ENCODE measurements at places on chromosomes 1 and 21.

GRCh38 chr1:149883598-149884247 lies 15.6 kb upstream of the BOLA1 start:
- no peak for DNase-seq

- peak; percentile 51 for DNase-seq
Measured at GRCh38 chr1:8540971-8541370, 223.1 kb downstream of the SLC45A1 start.

GRCh38 chr1:184287001-184287400 lies 99.8 kb upstream of the C1orf21 start:
- DNase-seq, result no peak

DNA sequence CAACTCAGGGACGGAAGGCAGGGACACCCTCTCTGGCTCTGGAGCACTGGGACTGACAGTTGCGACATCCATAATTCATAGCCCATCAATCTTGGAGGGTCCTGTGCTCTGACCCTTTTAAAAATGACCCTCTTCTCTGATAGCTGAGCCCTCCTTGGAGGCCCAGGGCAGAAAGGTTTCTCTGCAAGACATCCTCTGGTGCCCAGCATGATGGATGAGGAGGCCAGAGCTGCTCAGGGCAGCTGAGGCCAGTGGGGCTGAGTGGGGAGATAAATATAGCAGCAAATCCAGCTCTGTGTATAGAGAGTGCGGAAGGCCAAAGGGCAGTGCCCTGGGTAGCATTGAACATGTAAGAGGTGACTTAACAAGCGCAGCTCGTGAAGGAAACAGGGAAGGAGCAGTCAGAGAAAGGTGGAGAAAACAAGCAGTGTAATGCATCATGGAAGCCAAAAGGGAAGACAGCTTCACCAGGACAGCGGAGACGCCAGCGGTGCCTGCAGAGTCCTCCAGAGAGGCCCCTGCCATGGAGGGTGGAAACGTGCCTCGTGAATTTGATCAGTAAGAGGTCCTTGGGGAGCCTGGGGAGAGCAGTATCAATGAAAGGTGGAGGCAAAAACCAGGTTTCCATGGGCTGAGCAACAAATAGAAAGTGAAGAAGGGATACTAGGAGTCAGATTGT lies 50.4 kb upstream of the FMOD start:
- DNase-seq, result no peak

DNA sequence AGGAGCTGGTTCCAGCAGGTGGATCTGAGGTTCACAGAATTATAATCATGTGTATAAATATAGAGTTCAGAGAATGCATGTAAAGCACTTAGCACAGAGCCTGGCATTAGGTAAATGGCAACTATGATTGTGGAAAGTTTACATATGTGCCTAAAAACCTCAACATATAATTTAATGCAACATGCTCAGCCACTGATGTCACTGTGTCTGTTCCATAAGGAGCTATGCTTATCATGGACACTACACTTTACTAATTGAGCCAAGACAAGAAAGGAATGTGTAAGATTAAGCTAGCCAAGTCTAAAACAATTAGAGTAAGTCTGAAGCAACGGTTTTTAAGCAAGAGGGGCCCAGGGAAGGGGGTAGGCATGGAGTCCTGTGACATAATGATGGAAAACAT lies 61.5 kb downstream of the GNG12 start:
- DNase-seq, result no peak

DNA sequence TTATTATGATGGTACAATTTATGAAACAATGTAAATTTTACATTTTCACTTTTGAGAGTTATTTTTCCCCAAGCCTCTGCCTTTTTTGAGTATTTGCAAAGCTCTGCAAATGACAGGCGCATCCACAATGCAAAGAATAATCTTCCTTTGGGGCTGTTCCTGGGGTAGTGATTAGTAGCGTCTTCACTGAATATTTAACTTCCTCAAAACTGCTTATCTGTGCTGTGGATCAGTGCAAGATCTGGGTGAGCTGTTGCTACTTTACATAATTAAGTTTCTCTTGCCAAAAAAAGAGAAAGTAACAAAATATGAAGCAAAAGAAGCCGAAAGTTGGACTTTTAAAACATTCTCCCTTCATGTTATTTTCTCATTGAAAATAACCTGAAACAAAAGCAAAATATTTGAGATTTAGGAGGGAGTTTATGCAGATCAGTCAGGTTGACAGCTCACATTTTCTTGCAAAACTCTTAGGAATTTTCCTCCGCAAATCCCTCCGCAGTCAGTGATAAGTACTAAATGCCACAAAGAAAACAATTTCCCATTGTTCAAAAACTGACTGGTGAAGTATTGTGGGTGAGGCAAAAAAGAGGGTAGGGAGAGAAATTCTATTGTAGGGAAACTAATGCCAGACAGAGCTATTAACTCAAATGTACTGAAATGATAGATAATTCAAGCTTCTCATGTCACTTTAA lies 276.4 kb upstream of the B3GALT2 start:
- DNase-seq, result no peak

DNA sequence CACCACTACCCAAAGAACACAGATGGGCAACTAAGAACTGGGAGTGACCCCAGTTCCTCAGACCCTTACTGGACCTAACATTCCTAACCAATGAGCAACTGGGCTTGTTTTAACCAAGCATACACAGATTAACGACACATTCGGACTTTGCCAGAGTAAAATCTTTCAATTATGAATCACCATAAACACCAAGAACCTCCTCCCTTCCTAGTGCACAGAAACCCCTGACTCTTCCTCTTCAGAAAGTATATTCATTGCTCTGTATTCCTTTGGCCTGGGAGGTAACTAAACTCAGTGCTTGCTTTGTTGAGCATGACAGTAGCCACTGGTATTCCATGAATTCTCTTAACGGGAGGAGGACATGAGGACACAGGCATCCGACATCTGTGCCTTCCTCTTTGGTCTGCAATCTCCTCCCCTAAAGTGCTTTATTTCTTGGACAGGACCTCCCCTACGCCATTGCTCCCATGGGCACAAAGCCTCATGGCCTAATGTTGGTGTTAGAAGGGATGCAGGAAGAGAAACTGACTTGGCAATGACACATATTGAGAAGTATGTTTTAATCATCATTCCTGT lies 42.7 kb downstream of the SEC16B start:
- DNase-seq, result peak; percentile 96

DNA sequence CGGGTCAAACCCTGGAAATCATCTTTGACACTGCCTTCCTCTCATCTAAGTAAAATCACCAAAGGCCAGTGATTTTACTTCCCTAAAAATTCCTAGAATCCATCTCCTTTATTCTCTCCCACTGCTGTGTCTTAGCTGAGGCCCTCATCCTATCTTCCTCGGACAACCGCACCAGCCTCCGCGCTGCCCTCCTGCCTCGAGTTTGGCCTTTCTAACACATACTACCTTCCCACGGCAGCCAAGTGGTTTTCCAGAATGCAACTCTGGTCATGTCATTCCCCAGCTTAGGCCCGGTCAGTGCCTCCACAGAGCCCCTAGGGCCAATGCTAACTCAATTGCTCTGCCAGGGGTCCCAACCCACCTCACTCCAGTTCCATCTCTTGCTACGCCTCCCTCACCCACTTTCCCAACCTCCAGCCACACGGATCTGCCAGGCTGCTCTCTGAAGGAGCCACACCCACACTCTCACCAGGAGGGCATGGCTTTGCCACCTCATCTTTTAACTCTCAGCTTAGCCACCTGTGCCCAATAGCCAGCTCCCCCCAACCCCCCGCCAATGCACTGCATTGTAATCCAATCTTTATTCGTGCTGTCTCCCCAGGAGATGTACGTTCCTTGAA lies 6.8 kb downstream of the TMEM9 start:
- DNase-seq, result no peak

DNA sequence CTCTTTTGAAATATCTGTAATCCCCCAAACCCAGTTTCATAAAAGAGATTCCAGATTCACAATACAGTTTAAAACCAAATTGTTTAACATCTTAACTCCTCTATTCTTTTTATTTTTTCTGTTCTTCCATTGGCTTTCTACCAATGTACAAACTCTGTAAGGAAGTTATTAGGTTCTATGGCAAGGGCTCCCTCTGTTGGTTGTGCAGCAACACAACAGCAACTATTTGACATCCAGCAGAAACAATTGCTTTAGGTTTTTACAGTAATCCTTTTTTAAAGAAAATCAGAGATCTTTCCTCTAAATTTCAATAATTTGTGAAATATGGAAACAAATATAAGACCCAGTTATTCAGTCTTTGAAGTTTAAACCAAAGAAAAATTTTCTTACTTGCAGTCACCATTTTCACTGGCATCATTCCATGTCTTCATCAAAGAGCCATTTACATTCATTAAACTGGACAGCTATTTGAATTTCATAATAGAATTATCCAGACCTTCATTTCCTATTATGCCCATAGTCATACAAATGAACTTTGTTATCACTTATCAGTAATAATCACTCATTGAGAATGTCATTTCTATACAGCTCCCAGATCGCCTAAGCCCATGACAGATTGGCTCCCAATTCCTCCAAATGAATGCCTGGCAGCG lies 46.5 kb upstream of the RNF11 start:
- DNase-seq, result peak; percentile 68

DNA sequence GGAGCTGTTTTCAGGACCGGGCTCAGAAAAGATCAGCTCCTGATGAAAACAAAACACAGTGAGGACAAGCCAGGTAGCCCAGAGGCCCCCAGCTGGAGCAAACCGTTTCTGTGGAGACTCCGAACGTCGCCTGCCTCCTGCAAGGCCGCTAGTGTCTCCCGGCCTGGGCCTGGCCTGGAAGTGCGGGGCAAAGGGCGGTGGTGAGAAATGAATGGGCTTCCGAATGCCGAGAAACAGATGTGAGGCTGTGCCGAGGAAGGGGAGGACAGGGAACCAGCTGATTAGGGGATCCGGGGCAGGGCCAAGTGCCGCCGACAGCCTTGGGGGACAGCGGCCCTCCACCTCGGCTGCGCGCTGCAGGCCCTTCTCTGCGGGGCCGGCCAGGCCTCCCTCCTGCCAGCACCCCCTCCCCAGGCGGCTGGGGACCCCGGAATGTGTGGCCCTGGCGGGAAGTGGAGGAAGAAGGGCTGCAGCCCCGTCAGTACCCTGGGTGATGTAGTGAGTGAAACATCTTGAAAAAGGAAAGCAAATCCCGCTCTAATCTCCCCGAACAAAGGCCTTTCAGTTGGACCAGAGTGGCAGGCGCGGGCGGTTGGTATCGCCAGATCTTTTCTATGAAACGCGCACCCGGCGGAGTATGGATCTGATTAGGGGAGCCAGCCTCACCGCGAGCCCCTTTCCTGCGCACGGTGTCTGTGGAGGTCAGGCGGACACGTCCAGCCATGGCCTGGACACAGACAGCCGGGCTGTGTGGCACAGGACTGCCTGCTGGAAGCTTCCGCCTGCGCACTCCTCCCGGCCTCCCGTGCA lies 52.6 kb downstream of the PRDM16 start:
- DNase-seq, result no peak

GRCh38 chr1:10920063-10920626 lies 92.3 kb upstream of the TARDBP start:
- DNase-seq, result no peak

DNA sequence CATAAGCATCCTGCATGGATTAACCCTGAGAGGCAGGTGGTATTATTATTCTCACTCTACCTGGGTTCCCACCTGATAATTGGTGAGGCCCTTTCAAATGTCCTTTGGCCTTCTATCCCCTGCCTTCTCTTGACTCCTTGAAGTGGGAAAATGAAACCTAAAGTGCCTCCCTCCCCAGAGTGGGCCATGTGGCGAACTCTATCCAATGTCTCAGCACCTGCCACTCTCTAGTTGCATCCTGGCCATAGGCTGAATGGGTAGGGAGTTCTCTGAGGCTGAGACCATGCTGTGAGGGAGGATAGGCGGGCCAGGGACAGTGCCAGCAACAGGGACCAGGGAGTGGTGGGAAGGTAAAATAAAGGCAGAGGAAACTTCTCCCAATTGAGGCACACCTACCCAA lies 35.3 kb downstream of the ELF3 start:
- no peak for DNase-seq

GRCh38 chr1:167198518-167199133 lies 22.1 kb upstream of the POU2F1 start:
- DNase-seq, result no peak

DNA sequence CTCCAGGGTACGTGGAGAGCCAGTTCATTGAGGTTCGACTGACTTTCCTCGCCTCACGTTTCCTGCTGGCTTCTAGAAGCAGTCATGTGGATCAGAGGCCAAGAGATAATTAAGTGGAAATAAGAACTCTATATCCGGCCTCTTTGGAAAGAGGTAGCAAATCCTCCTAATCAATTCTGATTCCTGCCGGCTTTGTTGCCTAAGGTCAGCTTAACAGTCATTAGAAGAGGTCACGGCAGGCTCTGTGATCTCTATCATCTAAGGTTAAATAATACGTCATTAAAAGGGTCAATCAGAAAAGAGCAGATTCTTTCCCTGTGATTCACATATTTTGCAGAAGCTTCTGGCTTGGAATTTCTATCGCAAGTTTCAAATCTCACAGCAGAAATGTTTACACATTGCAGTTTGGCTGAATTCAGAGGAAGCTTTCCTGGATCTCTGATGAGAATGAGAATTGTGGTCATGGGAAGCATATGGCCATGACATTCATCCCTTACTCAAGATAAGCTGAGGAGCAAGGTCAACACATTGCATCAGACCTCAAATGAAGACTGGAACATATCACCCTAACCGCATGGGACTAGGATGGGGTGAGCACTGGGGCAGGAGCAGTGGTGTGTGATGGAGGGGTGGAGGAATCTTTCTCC lies 189.4 kb downstream of the PBX1 start:
- DNase-seq, result peak; percentile 99

GRCh38 chr1:33782776-33783175 lies 81.1 kb upstream of the HMGB4 start:
- no peak for DNase-seq

GRCh38 chr1:201702936-201703335 lies 126.0 kb upstream of the IPO9 start:
- DNase-seq, result no peak

- DNase-seq, result no peak
Measured at GRCh38 chr1:36707221-36707620, 224.5 kb upstream of the CSF3R start.

DNA sequence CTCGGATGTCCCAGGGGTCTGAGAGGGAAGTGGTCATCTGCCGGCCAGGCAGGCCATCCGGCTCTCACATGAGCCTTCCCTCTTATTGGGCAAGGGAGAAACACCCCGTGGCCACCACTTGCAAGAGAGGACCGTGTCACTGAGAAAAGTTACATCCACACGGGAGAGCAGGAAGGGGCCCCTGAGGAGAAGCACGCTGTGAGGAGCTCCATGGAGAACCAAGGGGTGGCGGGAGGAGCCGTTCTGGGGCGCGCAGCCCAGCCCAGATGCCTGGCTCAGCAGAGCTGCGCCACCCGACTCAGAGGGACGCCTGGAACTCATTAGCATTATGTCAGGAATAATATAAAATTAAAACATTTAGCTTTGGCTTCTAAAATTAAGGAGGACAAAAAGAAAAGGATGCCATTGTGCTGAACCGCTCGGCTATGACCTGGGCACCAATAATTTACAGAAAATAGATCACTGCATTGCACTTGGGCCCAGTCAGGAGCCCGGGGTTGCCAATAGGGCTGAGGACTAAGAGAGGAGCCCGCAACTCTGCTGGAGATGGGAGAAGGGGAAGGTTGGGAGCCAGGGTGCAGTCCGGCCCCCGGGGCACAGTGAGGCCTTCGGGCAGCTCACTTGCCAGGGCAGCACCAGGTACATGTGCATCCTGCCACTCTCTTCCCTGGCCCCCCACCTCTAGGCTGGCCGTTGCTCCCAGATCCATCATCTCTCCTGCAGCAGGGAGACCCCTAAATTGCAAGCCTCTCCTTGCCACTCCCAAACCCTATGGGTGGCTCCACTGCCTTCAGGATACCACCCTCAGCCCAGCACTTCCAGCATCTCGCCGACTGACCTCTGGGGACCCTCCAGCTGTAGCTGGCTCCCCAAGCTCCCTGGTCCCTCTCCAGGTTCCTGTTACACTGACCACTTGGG lies 84.8 kb downstream of the DMRTB1 start:
- no peak for DNase-seq
